D341Med (cell line): ENCODE measurements at places on chromosomes 11 and 22.
A peak's percentile ranks its signal among the peaks of the same experiment; 100 is the strongest.

GRCh38 chr11:72038491-72038890 is 39.8 kb downstream of the IL18BP start:
- no peak for DNase-seq

GRCh38 chr11:79018371-79018849 is 422.4 kb downstream of the TENM4 start:
- no peak for DNase-seq

GRCh38 chr22:16721961-16722360 is 103.2 kb downstream of the XKR3 start:
- no peak for DNase-seq

GRCh38 chr22:47573141-47573540 is 810.7 kb downstream of the TBC1D22A start:
- DNase-seq: no peak

- DNase-seq: no peak
Measured at GRCh38 chr11:123718469-123718868, 23.0 kb downstream of the ZNF202 start.

DNA sequence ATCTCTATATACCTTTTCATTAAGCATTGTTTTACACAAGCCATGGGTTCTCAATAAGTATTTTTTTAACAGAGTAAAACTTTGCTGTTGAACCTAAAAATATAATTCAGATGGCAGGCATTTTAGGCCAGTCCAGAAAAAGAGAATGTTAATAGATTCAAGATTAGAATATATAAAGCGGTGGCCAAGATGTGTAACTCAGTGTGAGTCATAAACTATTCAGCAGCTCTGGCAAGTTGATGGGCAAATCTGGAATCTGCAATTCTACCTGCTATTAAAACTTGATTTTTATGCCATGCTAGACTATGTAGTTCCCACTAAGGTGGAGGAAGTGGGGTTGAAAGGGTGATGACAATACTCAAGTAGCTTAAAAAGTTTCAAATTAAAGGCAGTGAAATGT is 45.4 kb downstream of the CASP12 start:
- no peak for DNase-seq

DNA sequence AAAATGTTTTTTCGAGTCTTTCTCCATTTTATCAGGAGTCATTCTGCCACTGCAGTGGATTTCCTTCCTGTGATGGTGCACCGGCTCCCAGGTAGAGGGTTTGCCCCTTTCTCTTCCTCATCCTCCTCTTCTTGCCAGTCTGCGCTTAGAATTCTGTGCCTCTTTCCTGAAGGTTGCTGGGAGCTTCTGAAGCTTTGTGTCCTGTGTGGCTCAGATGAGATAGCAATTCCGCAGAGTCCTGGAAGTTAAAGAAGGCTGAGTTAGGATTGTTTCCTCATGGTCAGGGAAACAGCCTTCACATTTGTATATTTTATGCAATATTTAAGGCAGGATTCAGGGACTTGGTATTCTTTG is 264 bp downstream of the BCO2 start:
- DNase-seq: no peak

GRCh38 chr11:12263141-12263693 is 114.2 kb upstream of the PARVA start:
- no peak for DNase-seq

DNA sequence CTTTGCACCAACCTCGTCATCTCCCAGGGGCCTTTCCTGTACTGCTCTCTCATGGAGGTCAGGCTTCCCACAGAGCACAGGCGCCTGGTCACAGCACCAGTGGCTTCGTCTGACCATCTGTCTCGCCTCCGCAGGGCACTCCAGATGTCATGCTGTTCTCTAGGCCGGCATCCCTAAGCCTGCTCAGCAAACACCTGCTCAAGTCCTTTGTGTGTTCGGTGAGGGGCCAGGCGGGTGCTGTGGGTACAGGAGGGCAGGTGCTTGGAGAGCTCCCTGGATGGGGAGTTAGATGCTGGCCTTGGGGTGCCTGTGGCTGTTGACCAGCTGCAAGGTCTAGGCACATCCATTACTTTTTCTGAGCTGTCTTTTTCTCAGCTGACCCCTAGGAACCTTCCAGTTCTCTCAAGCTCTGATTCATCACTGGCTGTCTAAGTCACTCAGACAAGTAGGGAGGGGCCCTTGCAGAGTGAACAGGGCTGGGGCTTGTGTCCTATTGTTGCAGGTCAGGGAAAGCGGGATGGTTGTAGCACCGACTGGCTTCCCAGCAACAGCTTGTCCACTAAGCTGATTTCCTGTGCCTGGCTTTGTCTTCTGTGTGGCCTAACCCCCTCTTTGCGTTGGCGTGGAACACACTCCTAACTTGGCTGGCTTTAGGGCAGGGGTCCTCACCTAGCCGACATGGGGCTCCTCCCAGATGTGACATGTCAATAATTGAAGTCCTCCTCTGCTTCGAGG is 9.2 kb downstream of the CLDN5 start:
- peak; percentile 65 for DNase-seq

DNA sequence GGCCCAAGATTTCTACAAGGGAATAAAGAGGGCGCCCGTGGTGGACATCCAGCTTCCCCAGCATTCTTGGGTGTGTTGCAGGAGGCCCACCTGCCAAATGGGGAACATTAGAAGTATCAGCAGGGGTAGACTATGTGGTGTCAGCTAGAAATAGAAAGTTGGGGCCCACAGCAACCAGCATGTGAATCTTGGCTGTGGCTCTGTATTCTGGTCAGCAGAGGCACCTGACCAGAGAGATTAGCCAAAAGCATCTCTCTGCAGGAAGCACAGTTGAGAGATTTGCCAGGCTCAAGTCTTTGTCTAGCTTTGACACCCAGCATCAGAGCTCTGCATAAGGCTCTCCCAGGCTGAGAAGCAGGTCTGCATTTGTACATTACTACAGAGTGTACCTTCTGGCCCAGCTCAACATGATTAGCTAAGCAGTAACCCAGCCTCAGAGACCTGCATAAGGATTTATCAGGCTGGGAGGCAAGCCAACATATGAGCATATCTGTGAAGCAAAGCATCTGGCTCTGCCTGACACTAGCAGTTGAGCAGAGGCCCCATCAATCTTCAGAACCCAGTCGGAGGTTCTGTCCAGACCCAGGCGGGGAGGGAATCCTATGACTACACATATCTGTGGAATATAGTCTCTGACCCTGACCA is 79.9 kb downstream of the MS4A13 start:
- DNase-seq: peak; percentile 75

GRCh38 chr22:46576556-46577367 is 39.3 kb upstream of the CELSR1 start:
- peak; percentile 98 for DNase-seq

GRCh38 chr11:13494051-13494450 is 1.7 kb downstream of the PTH start:
- no peak for DNase-seq

DNA sequence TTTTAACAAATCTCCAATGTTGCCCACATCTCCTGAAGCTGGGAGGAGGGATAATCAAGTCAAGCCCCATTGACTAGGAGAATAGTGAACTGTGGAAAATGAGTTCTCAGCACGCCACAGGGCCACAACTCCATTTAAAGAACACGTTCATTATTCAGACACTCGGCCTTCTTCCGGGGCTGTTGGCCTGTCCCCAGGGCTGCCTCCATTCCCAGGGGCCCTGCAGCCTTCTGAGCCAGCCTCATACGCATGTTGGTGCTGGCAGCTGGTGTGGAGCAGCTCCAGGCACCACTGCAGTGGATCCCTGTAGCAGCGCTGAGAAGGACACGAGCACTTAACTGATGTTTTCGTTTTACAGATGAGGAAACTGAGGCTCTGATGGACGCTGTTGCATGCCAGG is 87.5 kb upstream of the RCN1 start:
- DNase-seq: no peak

- no peak for DNase-seq
Measured at GRCh38 chr11:73412308-73412707, 36.1 kb downstream of the RELT start.

DNA sequence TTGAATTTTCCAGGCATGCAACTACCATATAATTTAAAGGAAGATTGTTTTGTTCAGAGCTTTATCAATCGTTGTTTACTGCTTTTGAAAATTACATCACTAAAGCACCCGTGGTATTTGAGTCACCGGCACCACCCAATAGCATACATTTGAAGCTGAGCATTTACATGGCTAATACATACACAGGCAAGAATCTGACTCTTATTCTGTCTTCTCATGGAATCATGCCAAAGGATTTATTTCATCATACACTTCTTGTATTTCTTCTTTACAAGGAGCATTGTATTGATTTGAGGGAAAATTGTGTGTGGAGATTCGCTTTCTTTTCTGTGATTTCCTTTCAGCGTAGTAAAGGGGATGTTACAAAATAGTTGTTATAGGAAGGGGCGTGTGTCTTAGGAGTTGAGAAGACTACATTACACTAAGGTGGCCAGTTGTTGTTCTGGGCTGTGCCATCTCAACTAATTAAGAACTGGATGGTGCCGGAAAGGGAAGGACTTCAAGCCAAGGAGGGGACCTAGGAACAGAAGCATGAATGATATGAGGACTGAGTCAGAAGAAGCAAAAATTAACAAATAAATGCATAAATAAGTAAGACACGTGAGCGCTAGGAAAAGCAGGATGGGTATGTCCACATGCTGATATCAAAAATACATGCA is 12.9 kb upstream of the CD3E start:
- DNase-seq: no peak

GRCh38 chr11:122202161-122202950 is 86.3 kb upstream of the BLID start:
- no peak for DNase-seq

DNA sequence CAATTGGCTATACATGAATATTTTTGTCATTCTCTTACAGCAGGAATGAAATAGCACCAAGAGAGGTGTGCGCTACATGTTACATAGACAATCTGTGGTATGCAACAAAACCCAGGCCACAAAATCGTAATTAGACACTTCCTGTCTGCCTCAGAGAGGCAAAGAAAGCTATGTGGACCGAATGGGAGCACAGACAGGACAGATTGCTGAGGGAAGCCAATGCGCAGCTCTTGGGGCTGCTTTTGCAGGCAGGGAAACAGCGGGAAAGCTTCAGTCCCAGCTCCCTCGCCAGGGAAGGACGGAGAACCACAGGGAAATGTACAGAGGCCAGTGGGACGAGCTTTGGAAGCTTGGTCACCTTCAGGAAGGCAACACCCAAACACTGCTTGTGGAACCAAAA is 40.9 kb downstream of the SERPINH1 start:
- no peak for DNase-seq

DNA sequence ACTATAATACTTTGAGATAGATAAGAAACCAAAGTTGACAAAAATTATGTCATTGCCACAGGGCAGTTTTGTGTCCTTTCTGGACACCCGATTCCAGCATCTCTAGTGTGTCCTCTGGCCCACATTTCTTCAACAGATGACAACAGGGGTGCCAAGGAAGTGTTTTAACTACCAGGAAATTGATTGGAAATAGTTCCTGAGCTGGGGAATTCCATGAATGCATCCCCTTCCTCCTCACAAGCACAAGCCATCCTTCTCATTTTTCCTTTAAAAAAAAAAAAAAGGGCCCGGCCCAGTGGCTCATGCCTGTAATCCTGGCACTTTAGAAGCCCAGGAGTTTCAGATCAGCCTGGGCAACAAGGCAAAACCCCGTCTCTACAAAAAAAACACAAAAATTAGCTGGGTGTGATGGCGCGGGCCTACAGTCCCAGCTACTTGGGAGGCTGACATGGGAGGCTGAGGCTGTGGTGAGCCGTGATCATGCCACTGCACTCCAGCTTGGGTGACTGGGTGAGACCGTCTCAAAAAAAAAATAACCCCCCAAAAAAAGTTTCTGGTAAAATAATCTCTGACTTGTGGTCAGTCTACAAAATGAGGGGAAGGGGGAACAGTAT is 797 bp upstream of the B3GAT3 start:
- no peak for DNase-seq

GRCh38 chr11:57459164-57460021 is 935 bp upstream of the RTN4RL2 start:
- DNase-seq: no peak

DNA sequence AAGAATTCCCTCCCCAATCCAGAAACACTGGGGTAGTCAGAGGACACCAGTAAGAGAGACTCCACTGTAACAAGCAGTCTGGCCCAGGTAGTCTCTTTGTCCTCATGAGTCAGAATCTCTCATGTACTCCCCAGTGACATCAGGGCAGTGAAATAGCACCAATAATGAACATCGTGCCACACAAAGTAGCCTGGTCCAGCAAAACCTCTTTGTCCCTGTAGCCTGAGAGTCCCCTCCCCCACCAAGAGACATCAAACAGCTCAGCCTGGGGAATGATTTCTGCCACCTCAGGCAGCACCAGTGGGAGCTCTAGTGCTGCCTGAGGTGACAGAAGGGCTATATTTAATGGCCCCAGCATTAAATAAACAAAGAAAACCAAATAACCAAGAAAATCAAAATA is 88.1 kb downstream of the SBF2 start:
- DNase-seq: no peak

DNA sequence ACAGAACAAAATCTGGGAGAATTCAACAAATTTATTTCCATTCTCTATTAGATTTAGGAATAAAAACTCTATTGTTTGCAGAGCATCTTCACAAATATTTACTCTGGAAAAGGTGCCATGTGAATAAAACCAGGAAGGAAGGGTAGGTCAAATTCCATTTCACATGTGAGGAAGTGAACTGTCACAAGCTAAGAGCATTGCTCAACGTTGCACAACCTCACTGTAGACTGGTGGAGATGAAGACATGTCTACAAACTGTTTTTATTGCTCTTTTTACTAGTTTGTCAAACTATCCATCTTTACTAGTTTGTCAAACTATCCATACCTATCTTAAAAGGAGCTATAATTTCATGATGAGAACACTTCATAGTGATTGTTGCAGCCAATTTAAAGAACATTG is 236.4 kb downstream of the CNTN5 start:
- no peak for DNase-seq

- peak; percentile 88 for DNase-seq
Measured at GRCh38 chr11:66291706-66292542, at the start of gene TMEM151A. Gene TMEM151A (plus strand): TSS chr11:66291894. CDS start chr11:66292014, 120 bp downstream.

- peak; percentile 85 for DNase-seq
Measured at GRCh38 chr11:66492161-66492865, 12.1 kb downstream of the DPP3 start.

DNA sequence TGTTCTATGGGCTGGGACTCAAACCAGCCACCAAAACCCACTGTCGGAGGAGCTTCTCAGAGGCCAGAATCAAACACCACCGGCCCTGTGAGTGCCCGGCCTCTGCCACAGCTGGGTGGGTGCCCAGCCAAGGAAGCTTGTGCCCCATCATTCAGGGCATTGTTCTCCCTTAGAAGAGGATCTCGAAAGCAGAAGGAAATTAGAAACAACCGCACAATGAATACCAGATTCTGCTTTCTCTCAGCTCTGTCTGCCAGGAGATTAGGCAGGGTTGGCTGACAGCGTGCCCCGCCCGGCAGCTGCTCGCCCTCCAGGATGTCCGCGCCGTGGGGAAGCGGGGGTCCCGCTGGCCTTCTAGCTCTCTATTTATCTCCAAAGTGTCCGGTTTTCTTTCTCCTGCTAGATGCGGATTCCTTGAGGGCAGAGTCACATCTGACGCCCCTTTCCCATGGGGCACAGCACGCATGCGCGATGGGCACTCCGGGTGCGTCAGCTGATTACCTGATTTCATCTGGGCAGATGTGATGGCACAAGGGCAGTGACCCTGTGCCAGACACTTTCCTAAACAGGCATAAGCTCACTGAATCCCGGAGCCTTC is 25.5 kb downstream of the SCGB1A1 start:
- DNase-seq: peak; percentile 74

- no peak for DNase-seq
Measured at GRCh38 chr11:96652516-96652915, 262.7 kb downstream of the JRKL start.
